Activated CD4-positive, alpha-beta T cell treated with anti-CD3 and anti-CD28 coated beads, Interleukin-2, amount 50 U/mL, for 1 hour (primary cell): ENCODE measurements at places on chromosomes 1 and 21.

- DNase-seq, result no peak
Measured at GRCh38 chr21:31162079-31162699, 123.9 kb upstream of the KRTAP19-8 start.

GRCh38 chr21:25582164-25582790 is 25.0 kb downstream of the MRPL39 start:
- DNase-seq, result no peak

DNA sequence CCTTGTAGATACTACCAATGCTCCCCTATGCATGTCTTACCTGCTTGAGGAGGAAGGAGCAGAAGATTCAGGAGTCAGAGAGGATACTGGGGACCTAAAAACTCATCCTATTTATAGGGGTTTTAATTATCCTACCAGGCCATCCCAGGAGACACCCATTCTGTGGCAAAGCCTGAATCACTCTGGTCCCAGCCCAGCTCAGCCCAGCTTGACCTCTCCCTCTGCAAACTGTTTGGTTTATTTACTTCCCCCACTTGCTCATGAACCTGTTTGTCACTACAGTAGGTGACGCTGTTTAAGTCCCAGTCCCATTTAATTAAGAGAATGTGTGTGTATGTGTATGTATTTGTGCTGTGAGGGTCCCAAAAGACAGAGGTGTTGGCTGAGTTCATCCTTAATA is at the start of gene RPTN:
RPTN (minus strand) TSS at position 85 of the 400 bp plus-strand sequence. CDS start 1,339 bp downstream, outside the sequence.
- DNase-seq, result no peak

DNA sequence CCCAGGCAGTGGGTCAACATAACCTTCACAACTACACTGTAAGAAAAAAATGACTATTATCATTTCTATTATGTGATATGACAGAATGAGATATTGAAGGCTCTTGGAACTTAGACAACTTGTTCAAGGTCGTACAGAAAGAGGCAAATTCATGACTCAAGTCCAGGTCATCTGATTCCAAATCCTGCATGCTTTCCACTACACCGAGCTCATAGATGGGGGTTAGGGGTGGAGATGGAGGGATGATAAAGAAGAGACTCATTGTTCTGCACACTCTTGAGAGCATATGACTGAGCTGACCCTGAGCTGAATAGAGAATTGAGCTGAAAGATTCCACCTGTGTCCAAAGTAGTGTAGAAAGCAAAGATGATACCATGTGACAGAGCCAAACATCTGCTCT is 2.8 kb downstream of the FCRL6 start:
- DNase-seq, result no peak

GRCh38 chr1:15885701-15886610 is 38.4 kb downstream of the SPEN start:
- DNase-seq, result no peak

- no peak for DNase-seq
Measured at GRCh38 chr21:40672602-40673001, 174.4 kb downstream of the DSCAM start.

DNA sequence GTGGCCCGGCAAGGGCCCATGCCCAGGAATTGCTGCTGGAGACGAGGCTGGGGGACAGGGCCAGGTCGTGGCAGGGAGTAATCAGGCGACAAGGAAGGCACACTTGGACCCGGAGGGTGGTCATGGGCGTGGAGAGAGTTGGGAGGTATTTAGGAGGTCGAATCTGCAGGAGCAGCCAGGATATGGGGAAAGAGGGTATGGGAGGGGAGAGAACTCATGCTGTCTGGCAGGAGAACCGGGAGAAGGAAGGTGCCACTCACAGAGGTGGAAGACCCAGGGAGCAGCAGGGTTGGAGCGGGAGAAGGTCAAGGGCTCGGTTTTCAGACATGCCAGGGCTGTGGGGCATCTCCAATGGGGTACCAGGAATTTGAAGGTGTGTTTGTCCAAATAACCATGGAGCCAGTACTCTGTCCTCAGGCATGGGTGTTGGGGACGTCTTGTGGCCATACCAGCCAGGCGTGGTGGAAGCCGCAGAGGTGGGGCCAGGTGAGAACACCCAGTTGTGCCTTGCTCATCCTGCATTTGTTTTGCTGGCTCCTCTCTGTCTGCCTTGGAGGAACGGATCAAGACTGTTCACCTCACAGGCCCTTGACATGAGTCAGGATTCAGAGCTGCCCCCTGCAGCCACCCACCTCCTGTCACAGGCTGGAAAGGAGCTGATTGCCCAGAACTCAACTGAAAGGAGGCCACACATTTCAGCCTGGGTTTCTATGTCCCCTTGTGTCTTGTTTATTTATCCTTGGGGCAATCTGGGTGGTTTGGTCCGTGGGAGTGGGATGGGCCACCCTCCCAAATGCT is 111.6 kb downstream of the SPSB1 start:
- no peak for DNase-seq

DNA sequence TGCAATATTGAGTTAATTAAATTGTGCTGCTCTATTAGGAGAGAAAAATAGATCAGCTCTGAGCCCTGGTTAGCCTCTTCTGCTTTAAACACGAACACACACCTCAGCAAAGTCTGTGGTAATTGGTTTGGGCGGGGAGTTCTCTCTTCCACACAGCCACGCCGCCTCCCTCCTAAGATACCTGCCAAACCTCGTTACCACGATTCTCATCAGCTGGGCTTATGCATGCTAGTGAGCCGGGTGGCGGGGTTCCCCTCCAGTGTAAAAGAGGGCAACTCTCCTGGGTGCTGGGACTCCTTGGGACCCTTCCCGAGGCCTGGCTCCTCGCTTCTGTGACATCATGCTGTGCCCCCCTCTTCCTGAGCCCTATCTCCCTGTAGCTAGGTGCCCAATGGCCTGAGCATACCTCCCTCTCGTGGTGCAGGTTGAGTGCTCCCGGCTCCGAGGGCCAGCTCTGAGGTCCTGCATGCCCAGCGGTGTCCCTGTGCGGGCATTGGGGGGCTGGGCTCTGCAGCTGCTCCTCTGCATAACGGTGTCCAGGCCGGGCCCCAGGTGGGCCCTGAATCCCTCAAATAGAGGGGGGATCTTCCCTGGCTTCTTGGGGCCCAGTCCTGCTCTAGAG is 182.9 kb downstream of the PRDM16 start:
- DNase-seq, result no peak

GRCh38 chr21:41559658-41560631 is 52.0 kb upstream of the TMPRSS2 start:
- DNase-seq, result no peak

- DNase-seq, result no peak
Measured at GRCh38 chr21:40830836-40831235, 16.1 kb downstream of the DSCAM start.

DNA sequence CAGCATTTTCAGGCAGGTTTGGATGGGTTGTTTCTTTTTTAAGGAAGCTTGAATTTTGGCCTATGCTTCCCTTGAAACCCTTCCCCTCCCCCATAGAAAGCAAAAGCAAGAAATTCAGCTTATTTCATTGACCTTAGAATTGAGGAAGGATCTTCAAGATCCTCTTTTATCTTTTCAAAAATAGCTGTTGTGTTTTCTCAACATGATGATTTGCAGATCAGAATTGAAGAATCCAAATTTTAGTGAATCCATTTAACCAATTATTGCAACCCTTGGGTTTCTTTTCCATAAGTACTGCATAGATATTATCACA is 73.7 kb downstream of the LRRC8C start:
- no peak for DNase-seq

GRCh38 chr1:244437086-244437468 is 14.6 kb downstream of the ADSS2 start:
- DNase-seq, result no peak

DNA sequence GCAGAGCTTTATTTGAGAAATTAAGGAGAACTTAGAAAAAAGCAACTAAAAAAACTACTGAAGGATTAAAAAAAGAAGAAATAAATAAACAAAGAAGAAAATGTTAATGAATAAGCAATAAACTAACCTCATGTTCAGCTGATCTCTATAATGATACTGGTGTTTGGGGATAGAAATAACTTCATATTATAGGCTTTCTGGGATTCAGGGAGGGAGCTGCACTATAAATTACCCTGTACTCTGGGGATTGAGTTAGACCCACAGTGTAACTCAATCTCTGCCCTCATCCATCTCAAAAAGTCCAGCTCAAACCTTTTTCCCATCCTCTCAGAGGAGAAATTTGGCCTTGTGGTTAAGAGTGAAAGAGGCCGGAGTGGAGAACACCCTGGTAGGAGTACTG is 33.8 kb upstream of the CCN1 start:
- DNase-seq, result no peak

DNA sequence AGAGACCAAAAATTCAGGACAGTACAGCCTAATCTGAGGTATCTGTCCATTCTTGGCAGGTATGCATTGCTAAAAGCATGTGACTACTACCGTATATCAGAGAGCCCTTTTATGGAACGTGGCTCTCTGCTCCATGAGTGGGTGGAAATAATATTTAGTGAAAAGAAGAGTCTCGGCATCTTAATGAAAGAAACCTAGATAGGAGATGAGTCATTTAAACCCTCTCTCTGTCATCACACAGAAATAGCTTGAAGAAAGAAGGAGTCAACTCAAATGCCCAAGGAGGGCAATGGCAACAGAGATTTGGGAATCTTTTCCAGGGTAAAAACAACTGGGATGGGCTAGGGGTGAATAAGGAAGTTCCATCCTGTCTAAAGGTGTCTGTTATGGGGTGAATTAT is 528.2 kb downstream of the SMYD3 start:
- no peak for DNase-seq

GRCh38 chr1:106498238-106498637 is 558.2 kb upstream of the PRMT6 start:
- no peak for DNase-seq

DNA sequence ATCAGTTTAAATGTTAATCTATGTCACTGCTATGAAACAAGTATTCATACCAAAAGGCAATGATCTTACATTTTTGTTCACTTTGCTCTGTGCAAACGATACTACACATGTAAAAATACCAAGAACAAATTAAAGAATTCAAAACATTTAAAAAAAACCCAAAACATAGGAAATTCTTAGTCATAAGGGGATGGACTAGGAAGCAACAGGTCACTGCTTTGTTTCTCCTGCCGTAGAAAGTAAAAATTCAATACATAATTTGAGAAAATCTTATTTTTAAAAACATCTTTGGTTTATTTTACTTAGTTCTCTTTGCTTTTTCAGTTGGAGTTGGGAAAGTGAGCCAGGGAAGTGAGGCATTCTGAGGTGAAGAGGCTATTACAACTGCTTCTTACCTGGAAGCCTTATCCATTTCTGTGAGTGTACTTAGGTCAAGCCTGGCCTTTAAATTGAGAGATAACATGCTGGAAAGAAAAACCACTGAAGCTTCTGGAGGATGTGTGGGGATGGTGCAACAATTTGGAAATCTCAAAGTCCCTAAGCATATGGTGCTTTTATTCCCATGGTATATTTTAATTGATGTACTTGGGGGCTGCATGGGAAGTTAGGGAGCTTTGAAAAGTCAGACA is 183.5 kb downstream of the CDC42BPA start:
- DNase-seq, result no peak

DNA sequence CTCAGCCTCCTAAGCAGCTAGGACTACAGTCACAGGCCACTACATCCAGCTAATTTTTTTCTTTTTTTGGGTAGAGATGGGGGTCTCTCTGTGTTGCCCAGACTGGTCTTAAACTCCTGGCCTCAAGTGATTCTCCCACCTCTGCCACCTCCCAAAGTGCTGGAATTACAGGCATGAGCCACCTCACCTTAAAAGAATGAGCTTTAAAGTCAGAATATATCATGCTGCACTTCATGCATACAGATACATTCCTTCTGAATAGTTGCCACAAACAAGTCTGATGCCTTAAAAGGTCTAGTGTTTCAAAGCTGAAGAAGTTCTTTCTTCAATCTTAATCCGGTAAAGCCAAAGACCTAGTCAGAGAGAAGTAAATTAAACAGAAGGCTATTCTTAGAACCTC is 23.8 kb upstream of the CPLANE2 start:
- DNase-seq, result no peak

DNA sequence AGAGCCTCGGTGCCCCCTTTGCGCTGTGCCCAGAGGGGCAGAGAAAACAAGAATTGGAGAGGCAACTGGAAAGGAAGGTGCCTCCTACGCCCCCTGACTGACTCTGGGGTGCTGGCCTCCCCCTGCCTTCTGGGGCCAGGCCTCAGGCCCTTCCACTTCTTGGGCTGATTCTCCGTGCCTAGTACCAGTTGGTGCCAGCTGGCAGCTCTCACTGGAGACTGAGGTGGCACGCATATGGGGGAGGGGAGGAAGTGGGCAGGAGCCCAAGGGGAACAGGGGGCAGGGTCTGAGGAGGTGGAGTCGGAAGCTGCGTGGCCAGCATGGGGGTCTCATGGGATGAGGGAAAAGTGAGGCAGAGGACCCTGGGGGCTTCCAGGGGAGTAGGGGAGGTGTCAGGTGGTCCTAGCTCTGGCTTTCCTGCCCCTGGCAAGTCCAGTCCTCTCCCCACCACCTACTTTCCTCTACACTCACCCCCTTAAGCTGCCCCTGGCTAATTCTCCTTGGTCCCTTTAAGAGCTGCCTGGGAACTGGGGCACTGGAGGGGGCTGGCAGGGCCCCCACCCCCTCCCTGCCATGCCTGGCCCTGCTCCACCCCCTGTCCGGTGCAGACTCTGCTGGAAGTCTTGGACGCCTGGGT is 6.5 kb upstream of the SEMA4A start:
- no peak for DNase-seq

DNA sequence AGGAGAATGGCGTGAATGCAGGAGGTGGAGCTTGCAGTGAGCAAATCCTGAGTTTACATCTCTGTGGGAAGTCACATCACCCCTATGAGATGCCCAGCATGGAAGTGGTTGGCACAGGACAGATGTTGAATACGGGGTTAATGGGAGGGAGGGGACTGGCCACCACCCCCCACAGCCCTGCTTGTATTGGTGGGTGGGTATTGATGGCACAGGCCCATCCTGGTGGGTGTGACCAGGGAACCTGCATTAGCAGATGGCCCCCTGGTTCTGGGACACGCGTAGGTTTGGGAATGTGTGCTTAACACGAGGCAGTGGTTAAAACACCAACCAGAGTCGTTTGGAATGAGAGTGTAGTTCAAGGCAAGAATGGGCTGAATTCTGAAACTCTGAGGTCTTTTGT is 117.9 kb downstream of the PRDM2 start:
- DNase-seq, result no peak

DNA sequence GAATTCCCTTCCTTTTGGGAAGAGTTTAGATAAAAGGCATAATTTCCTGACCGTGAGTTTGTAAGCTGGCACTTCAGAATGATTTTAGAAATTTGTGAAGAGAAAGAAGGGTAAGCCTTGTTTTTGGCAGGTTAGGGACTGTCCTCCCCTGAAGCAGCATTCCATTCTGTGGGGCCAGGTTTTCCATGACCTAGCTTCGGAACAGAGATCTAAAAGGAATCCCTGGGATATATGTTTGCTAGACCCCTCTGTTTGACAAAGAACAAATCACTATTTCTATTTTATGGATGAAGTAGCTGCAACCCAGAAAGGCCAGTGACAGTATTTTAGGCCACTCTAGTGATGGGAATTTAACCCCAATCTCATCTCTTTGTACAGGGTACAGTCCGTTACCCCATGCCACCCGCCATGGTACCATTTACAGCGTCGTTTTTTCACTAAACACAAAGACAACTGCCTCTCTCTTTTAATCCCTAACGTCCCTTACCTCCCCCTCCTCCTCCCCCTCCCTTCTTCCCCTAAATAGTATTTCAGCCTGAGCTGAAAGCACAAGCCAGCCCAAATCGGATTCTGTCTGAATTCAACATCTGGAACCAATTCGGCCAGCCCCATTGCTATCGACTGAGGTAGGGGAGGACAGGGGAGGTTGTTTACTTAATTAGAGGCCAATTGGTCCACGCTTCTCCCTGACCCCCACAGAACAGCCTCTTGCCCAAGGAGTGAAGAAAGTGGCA is 23.4 kb upstream of the IKBKE start:
- no peak for DNase-seq

- no peak for DNase-seq
Measured at GRCh38 chr1:6975331-6976043, 190.2 kb downstream of the CAMTA1 start.
